ENCODE measurements at places on chromosomes 12 and 14.

- H3K4me1 ChIP-seq = peaks cover 3% of the 10 kb centered on the region
- H3K27me3 ChIP-seq = no peaks in the 10 kb centered on the region
- no peaks in the 10 kb centered on the region for H3K36me3 ChIP-seq
- no peak for DNase-seq
- no peak overlapping the region for H3K4me3 ChIP-seq
These were observed 59.3 kb downstream of the C14orf132 start for GRCh38 chr14:96098309-96098998.

- no peaks in the 10 kb centered on the region for H3K27me3 ChIP-seq
- H3K27ac ChIP-seq = no peak overlapping the region
- H3K4me3 ChIP-seq = no peak overlapping the region
- H3K4me1 ChIP-seq = peaks cover 8% of the 10 kb centered on the region
These were observed 1.9 kb upstream of the KRT79 start for GRCh38 chr12:52836042-52836466.

DNA sequence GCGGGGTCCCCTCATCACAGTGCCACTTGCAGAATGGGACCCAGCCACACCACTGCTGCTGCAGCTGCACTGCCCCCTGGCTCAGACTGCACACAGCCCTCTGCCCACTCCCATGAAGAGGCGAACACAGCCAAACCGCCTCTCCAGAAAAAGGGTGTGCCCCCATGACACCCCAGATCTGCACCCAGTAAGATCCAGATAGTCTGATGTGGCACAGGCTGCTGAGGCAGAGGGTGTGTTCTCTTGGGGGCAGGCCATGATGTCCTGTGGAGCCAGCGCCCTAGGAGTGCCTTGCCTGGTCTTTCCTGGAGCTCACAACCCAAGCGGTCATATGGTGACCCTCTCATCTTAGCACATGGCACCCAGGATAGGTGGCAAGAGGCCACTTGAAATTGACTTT lies 44.4 kb downstream of the SLC8B1 start:
- H3K27me3 ChIP-seq = no peaks in the 10 kb centered on the region
- peaks cover 66% of the 10 kb centered on the region for H3K36me3 ChIP-seq
- no peak overlapping the region for H3K4me3 ChIP-seq
- H3K4me1 ChIP-seq = no peaks in the 10 kb centered on the region
- no peak for DNase-seq

DNA sequence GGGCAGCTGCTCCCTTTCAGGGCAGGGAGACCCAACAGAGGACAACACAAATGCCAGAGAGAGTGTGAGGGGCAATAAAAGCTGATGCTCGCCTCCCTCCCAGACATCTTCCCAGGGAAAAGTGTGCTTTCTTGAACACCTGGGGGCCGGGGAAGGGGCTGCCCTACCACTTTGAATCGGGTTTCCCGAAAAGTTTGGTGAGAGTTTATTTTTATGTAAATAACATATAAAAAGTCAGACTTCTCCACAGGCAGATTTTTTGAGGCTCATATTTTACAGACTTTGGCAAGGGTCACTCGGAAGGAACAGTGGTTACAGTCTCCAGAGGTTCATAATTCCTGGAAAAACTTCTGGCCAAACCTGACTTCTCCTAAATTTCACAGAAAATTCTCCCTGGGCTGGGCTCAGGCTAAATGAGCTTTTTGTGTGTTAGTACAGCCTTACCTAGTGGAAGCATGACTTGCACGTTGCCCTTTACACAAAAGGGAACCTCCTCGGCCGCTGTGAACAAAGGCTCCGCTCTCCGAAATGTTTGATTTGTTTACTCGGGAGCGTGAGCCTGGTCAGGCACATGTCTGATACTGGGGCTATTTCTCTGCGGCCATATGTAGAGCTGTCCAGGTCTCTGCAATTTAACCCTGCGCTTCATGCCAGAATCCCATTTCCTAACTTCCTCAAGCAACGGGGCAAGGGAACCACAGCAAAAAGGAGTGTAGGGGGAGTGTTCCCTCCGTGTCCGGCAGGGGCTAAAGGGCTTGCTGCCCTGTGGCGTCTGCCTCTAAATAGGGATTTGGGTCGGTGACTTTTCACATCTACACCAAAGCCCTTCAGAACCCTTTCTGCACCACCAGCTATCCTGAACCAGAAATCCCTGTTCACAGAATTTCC lies 3.4 kb downstream of the RTL1 start:
- H3K4me3 ChIP-seq = no peak overlapping the region
- H3K4me1 ChIP-seq = no peaks in the 10 kb centered on the region
- H3K36me3 ChIP-seq = no peaks in the 10 kb centered on the region
- no peak overlapping the region for H3K27ac ChIP-seq

DNA sequence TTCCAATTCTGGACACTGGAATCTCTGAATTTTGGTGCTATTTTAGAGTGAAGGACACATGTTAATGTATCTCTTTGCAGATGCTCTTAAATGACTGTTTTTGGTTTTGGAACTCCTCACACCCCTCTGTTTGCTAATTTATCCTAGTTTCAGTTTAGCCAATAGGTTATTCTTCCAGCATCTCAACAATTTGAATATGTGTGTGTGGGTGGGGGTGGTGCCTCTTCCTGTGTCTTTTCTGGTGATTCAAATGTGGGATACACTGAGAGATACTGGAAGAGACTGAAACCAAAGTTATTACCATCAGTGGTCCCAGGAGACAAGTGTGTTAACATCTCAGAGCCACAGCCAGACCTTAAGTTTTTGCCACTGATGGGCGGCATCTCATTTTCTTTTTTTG lies 1317.4 kb upstream of the TMEM132C start:
- H3K27ac ChIP-seq = no peak overlapping the region
- DNase-seq = no peak
- H3K36me3 ChIP-seq = no peaks in the 10 kb centered on the region
- no peak overlapping the region for H3K4me3 ChIP-seq
- no peaks in the 10 kb centered on the region for H3K4me1 ChIP-seq
- no peaks in the 10 kb centered on the region for H3K27me3 ChIP-seq

DNA sequence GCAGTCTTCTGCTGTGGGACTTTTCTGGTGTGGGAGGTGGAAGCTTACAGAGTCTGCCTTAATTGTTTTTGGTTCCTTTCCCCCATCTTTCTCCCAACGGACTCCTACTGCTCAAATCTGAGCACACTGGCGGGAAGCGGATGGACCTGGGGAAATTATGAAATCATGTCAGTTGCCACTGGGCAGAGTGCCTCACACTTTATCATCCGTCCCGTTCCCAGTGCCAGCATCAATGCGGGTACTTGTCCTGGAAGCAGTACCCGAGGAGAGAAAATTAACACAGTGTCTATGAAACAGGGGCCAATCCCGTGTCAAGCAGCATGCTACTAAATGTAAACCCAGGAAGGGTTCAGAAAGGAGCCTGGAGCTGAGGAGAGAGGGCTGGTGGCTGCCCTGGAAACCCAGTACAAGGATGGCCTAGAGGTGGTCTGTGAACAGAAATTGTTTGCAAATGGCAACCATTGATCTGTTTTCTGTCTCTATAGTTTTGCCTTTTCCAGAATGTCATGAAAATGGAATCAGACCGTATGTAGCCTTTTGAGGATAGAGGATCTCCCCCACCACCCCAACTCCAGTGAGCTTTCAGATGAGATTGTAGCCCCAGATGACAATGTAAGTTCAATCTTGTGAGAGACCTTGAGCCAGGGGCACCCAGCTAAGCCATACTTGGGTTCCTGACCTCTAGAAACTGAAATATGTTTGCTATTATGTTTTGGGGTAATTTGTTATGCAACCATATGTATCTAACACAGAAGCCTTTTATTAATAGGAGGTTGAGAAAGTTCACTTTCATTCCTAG lies 908 bp upstream of the CDKL1 start:
- no peaks in the 10 kb centered on the region for H3K36me3 ChIP-seq
- H3K27me3 ChIP-seq = no peaks in the 10 kb centered on the region
- H3K27ac ChIP-seq = no peak overlapping the region
- DNase-seq = no peak
- H3K4me3 ChIP-seq = peak overlapping the region; percentile 62
- H3K4me1 ChIP-seq = peaks cover 12% of the 10 kb centered on the region

DNA sequence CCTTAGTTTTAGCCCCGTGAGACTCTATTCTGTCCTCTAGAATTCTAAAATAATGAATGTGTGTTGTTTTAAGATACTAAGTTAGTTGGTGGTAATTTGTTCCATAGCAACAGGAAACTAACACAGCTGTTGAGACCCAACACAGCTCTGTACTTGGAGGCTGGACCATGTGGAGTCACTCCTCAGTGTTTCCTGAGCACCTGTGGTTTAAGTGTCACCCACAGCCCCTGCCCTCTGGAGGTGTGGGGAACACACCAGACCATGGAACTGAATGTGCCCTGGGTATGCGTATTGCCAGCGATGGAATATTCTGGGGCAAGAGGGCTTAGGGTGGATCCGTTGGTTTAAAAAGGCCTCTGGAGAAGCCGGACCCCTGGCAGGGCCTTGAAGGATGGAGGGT lies 16.6 kb upstream of the GPR68 start:
- no peak overlapping the region for H3K4me3 ChIP-seq
- no peak for DNase-seq
- no peak overlapping the region for H3K27ac ChIP-seq
- H3K4me1 ChIP-seq = peaks cover 60% of the 10 kb centered on the region
- no peaks in the 10 kb centered on the region for H3K36me3 ChIP-seq
- H3K27me3 ChIP-seq = no peaks in the 10 kb centered on the region

GRCh38 chr12:104886418-104887401 lies 71.4 kb downstream of the SLC41A2 start:
- peaks cover 4% of the 10 kb centered on the region for H3K27me3 ChIP-seq
- H3K27ac ChIP-seq = no peak overlapping the region
- H3K4me3 ChIP-seq = no peak overlapping the region
- H3K4me1 ChIP-seq = no peaks in the 10 kb centered on the region
- no peaks in the 10 kb centered on the region for H3K36me3 ChIP-seq

- no peaks in the 10 kb centered on the region for H3K27me3 ChIP-seq
- H3K4me1 ChIP-seq = no peaks in the 10 kb centered on the region
- DNase-seq = no peak
- H3K36me3 ChIP-seq = no peaks in the 10 kb centered on the region
- H3K27ac ChIP-seq = no peak overlapping the region
These were observed 7.4 kb upstream of the GABARAPL1 start for GRCh38 chr12:10205220-10205807.
